ENCODE measurements at places on chromosomes 2 and 18. TPM values are rescaled to one million over a fixed set of nuclear protein-coding genes. Genes with fewer than 3 reads are reported as not detected.
A peak's percentile ranks its signal among the peaks of the same experiment; 100 is the strongest.

DLGAP1 gene
- 7.5 TPM for total RNA-seq

WDR54 gene
- 7.8 TPM for total RNA-seq

IL1B gene
- 2.3 TPM for total RNA-seq

CHRNA1 gene
- total RNA-seq, result 6.3 TPM

ADAM23 gene
- total RNA-seq, result 7.4 TPM

ASB18 gene
- not detected for total RNA-seq

HJURP gene
- 8.9 TPM for total RNA-seq

- DNase-seq, result no peak
Measured at GRCh38 chr2:34899079-34899478, 1300.0 kb upstream of the FAM98A start.

GRCh38 chr2:227942021-227942420 lies 70.6 kb downstream of the DAW1 start:
- DNase-seq, result no peak

- peak; percentile 98 for DNase-seq
Measured at GRCh38 chr2:63588385-63589147, at the start of the genes MDH1 and WDPCP. Gene MDH1 (plus strand): TSS chr2:63588963. CDS start chr2:63589044, 81 bp downstream. Gene WDPCP (minus strand): TSS chr2:63588477. CDS start chr2:63588271, 206 bp downstream.

DNA sequence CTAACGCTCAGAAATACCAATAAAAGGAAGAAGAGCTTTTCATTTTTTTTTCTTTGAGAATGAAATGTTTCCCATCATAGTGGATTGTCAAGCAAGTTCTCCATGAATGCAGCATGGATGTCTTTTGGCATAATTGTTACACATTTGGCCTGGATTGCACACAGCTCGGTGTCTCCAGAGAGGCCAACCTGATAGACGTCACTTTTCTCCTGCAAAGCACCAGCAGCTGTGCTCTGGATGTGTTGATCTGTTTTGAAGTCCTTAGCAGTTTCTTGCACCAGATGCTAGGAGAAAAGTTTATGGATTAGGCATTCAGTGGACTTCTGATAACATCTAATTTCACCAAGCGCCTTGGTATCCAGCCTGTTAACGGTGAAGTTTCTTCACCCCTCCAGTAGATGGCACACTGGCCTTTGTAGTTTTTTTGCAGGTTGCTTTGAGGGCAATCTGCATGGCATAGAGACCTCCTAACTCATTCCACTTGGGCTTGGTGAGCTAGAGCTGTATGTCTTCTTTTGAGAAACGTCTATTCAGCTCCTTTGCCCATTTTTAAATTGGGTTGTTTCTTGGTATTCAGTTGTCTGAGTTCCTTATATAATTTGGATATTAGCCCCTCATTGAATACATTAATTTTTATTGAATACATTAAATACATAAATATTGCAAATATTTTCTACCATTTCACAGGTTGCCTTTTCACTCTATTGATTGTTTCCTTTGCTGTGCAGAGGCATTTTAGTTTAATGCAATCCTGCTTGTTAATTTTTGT lies 59.7 kb downstream of the PTH2R start:
- DNase-seq, result no peak

DNA sequence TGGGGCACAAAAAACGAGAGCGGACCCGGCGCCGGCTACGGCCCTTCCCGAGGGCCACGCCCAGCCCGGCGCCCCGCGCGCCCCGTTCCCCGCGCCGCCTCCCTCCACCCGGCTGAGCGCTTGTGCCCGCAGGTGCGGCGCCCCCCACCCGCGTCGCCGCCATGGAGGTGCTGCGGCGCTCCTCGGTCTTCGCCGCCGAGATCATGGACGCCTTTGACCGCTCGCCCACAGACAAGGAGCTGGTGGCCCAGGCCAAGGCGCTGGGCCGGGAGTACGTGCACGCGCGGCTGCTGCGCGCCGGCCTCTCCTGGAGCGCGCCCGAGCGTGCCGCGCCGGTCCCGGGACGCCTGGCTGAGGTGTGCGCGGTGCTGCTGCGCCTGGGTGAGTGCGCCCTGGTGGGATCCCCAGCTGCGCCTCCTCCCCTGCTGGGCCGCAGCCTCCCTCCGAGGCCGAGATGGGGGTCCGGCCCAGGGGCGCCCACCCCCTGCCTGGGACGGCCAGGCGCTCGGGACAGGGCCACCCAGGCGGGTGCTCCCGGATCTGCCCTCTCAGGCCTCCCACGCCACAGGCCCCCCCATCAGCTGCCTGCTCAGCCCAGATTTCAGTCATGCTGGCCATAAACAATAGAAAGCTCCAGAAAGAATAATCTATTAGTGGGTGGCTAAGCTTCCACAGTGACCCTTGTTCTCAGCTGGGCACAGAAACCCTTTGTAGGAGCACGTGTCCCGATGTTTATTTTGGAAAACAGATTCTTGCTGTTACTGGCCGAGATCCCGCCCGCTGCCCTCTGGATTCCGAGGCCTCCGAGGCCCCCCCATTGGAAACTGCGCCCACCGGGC lies 997 bp downstream of the BOK start:
- no peak for DNase-seq

DNA sequence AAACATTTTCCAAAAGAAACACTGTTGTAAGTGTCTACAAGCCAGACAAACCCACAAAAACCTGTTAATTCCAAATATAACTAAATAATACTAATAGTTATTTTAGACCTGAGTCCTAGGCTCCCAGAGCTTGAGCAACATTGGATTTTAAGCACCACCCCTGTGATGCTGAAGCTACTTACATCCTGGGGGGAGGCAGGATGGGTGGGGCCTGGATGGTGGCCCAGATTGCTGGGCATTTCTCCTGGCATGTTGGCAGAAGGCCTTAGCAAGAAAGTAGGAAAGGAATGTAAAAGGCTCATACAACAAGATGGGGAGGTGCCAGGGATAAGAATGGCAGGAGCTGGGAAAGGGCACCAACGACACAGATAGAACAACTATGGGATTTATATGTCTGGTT lies 50.7 kb upstream of the OTX1 start:
- no peak for DNase-seq

DNA sequence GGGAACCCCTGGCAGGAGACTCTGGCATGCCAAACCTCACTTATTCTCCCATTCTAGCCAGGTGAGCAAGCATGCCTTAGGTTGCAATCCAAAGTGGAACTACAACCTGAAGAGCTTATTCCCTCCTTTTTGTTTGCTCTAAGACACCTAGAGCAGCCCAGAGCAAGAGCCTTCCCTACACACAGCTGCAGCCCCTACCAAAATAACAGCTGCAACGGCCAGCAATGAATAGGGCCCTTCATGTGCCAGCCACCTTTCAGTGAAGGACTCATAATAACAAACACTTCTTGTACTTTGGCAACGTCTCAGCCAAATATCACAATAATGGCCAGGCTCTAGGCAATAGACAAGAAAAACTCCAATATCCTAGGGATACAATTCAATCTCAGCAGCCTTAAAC lies 178.7 kb downstream of the ALK start:
- DNase-seq, result no peak

DNA sequence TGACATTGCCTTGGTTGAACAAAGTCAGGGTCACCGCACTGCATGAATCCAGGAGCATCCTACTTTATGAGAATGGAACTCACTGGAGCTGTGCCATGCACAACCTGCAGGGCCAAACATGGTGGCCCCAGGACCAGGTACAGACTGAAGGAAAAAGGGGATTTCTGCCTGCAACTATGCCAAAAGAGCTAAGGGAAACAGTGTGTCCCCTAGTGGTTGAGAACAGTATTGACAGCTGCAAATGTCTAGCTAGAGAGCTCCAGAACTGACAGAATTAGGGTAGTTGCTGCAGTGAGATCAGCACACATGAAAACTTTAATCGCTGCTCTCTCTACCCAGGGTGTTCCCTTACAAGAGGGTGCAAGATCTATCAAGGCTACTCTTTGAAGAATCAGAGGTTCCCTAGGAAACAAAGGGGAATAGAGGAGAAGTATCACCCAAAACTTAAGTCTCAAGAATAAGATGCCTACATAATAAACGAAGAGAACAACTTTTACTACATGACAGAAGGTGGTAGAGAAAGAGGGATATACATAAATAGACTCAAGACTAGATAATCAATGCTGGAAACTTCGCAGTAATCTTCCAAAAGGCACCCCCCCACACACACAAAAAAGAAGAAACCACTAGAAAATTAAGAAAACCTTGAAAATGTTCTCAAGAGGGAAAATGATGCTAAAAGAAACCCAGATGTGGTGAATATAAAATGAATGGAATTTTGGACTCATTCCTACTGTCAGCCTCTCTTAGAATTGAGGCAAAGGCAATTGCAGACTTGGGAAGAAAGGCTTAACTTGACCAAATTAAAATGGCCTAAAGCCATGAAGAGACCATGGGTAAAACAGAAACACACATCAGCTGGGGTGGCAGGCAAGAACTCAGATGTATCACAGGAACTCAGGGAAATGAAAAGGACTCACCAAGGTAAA lies 43.6 kb upstream of the IHH start:
- DNase-seq, result no peak

GRCh38 chr2:18800240-18800971 lies 211.0 kb upstream of the NT5C1B start:
- DNase-seq, result no peak

Data from urinary bladder (tissue), 4 donors.